Activated CD4-positive, alpha-beta T cell treated with anti-CD3 and anti-CD28 coated beads for 4 hours (primary cell): ENCODE measurements at places on chromosomes 6 and 20.

- DNase-seq = no peak
Observed at GRCh38 chr6:15581751-15582150, 81.1 kb downstream of the DTNBP1 start.

- DNase-seq = no peak
Observed at GRCh38 chr6:26025047-26025893, 62.0 kb upstream of the HFE start.

- DNase-seq = no peak
Observed at GRCh38 chr6:41519745-41520699, 26.2 kb upstream of the FOXP4 start.

GRCh38 chr20:56967916-56968315 is 298.5 kb downstream of the BMP7 start:
- DNase-seq = no peak

- no peak for DNase-seq
Observed at GRCh38 chr6:150676344-150676743, 76.7 kb downstream of the PLEKHG1 start.

DNA sequence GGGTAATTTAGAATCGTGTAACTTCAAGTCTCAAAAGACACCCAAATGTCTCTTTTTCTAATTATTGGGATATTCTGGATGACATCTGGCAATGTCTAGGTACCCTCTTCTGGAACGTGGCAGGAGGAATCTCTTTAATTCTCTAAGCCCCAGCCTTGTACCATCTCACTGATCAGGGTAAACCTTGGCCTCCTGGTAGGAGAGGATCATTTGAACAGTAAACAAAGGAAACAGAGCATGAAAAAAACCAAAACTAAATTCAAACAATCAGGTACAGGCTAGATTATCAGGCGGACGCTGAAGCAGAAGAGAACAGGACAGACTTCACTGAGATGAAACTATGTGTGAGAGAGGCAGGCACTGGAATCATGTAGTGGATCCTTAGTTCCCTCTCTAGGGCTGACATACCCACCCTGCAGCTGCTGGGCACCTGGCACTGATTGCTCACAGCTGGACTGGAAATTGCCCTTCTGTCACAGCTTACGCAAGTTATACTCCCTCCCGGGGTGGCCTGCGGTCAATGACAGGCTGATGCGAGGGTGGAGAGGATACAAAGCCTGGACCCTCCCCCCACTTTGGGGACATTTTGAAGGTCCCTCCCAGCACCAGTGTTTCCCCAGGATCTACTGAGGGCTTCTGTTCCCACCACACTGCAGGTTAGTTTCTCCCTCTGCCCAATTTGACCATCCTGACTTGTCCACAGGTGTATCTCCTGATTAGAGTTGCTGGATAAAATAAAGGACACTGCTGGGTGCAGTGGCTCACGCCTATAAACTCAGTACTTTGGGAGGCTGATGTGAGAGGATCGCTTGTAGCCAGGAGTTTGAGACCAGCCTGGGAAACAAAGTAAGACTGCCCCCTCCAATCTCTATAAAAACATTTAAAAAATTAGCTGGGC is 20.6 kb upstream of the ZBTB24 start:
- no peak for DNase-seq

DNA sequence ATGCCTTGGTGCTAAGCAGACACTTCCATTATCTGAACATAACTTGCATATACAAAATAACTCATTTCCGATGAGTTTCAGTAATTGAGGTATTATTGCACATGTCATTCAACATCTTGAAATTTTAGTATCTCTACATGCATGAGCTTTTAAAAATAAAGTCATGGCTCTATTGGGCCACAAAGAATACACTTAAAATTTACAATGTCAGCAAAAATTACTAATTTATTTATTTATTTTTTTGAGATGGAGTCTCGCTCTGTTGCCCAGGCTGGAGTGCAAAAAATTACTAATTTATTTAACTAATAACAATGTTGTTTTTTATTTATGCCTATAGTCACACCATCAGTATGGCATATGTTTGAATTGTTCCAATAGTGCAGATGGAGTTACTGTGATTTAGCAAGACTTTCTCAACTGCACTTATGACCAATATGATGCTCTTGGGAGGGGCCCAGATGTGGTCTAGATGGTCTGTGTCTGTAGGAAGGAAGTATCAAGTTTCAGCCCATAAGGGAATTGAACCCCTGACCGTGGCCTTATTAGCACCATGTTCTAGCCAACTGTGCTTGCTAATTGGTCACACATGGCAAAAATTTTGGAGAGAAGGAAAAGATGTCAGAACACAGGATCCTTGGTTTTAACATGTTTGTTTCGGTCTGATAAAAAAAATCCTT is 370.7 kb upstream of the TSHZ2 start:
- DNase-seq = no peak

DNA sequence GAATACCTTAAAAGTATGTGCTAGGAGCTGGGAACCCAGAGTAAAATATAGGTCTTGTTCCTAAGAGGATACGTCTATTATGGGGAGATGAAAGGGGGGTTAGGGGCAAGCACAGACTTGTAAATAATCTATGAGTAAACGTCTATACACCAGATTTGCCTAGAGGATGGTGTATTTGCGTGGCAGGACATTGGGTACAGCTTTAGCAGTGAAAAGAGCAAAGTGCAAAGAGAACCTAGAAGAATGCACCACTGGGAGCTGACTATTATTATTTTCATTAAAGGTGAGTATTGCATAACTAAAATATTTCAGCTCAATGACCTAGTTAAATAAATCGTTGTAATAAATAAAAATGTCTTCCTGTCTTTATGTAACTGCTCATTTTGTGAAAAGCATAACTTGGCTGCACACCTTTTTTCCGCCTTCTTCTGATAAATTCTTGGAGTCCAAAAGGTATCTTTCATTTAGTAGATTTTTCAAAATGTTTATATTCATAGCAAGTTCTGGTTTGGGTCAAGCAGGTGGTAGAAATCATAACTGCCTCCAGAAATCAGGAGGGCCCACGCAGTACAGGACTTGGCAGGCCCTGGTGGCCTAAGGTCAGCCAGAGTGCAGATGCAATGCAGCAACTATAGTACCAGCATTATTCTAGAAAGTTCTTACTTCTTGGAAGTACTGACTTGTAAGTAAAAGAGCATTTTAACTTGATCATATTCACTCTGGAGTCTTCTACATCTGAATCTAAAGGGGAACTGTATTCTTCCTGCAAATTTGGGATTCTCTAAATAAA is 357.2 kb downstream of the PLCB1 start:
- no peak for DNase-seq

GRCh38 chr6:32327103-32327502 is 44.6 kb downstream of the TSBP1 start:
- no peak for DNase-seq

DNA sequence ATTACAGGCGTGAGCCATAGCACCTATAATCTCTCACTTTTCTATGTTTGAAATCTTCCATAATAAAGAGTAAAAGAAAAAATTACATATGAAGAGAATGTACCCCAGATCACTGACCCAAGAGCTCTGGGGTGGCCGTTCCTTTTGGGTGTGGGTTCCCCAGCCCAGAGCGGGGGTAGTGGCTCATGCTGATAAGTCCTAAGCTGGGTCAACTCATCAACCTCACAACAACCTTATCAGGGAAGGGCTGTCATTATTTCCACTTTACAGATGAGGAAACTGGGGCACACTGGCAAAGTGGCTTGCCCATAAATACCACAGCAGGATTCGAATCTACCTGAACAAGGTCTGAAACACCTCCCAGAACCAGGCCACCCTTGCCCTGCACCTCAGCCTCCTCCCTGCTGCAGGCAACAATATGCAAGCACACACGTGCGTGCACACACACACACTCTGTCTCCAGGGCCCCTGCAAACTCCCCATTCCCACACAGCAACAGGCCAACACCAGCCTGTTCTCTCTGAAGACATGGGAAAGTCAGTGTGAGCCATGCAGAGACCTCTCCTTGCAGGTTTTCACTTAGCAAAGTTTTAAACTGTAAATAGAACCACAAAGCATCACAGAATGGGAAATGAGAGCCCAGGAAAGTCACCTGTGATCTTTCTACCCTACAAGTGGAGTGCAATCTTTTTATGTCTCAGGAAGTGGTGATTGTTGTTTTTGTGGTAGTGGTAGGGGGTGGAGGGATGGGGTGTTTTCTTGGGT is 27.7 kb downstream of the BFSP1 start:
- no peak for DNase-seq

GRCh38 chr20:36322131-36322530 is 16.0 kb downstream of the DLGAP4 start:
- DNase-seq = no peak

GRCh38 chr20:61513124-61514017 is 261.3 kb downstream of the CDH4 start:
- DNase-seq = no peak

DNA sequence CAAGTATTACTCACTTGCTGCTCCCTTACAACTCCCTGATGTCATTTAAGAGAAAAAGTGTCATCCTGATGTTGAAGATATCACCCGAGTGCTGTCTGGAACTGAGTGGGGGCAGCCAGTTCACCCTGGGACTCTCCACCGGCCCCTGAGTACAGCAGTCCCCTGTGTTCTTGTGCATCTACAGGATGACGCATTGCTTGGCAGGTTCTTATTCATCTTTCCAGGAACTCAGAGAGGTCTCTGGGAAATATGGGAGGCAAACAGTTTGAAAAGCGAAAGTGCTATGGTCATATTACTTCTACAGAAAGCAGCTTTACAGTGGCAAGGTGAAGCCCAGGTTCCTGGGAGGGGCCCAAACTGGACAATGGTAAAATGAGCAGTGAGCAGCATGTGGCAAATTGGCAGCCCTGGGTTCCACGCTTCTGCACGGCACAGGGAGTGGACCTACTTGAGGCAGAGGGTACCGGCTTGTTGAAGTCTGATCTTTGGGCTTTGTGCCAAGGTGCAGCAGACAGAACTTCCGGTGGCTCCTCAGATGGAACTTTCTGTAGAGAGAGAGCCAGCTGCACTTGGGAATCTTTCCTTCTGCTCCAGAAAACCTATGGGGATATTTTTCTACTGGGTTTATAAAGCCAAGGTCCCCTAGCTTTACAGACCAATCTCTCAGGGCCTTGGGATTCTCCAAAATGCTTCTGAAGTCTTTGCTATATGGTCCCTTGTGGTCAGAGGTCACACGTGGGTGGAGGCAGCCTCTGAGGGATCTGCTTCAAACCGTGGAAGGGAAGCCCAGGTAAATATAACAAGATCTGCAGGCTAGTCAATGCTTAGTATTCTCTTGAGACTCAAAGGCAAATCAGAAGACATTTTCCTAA is 128.3 kb downstream of the MAP3K7 start:
- DNase-seq = peak; percentile 81

- DNase-seq = no peak
Observed at GRCh38 chr20:17498641-17499040, 32.5 kb downstream of the BFSP1 start.

- DNase-seq = no peak
Observed at GRCh38 chr20:43942201-43942590, 27.5 kb downstream of the TOX2 start.

DNA sequence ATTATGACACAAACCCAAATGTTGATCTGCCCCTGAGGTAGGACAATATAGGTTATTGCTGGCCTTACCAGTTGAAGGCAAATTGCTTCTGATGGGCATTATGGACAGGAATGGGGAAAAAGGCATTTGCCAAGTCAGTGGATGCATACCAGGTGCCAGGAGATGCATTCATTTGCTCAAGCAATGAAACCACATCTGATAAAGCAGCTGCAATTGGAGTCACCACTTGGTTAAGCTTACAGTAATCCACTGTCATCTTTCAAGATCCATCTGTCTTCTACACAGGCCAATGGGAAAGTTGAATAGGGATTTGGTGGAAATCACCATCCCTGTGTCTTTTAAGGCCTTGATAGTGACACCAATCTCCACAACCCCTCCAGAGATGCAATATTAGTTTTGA is 648.6 kb downstream of the COL12A1 start:
- DNase-seq = no peak

DNA sequence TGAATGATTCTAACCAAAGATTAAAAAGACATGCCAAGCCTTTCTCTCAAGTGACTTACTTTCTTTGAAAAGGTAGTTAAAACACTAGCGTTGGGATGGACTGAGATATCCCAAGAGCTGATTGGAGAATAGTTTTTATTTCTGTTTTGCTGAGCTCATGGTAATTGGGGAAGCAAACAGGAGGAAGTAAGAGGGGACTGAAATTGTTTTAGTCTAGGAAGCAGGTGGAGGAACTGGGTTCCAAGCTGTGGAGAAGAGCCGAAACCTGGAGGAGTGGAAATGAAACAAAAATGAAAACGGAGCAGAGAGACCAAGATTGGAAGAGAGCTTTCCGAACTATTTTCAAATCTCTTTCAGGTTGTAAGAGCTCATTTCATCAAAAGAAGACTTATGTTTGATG is 59.9 kb upstream of the TENT5A start:
- no peak for DNase-seq

DNA sequence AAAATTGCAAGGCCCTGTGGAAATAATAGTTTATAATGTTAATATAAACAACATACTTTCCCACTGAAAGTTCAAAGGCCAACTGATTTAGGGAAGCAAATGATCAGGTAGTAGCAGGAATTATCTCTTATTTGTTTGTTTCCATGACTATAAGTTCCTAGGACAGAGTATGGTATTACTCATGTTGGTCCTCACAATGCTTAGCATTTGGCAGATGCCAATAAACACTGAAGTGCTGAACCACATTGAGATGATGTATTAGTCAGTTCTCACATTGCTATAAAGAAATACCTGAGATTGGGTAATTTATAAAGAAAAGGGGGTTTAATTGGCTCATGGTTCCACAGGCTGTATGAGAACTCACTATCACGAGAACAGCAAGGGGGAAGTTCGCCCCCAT is 129.6 kb upstream of the NUP153 start:
- no peak for DNase-seq

GRCh38 chr20:49928411-49929141 is 7.6 kb upstream of the RNF114 start:
- peak; percentile 84 for DNase-seq

GRCh38 chr6:41247882-41248705 is 19.9 kb downstream of the TREML4 start:
- DNase-seq = no peak

- no peak for DNase-seq
Observed at GRCh38 chr6:127299522-127300240, 33.0 kb downstream of the RNF146 start.

- DNase-seq = no peak
Observed at GRCh38 chr6:14595751-14596150, 478.2 kb downstream of the CD83 start.

GRCh38 chr6:49849213-49849907 is 17.0 kb downstream of the CRISP1 start:
- no peak for DNase-seq

DNA sequence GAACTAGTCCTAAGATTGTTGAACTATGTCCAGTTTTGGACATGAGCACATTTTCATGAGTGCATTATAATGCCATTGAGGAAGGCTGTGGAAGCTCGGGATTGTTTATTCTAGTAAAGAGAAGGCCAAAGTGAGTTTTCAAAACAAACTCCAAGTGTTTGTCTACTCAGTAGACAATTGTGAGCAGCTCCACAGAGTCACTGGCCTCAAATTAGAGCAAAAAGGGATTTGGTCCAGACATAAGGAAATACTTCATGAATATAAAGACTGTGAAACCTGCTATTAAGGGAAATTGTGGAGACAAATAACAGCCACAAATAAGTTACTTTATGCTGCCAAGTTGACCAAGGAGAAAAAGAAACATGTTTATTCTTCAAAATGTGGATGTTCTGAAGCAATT is 42.6 kb upstream of the PREP start:
- no peak for DNase-seq

GRCh38 chr6:2203264-2203663 is 42.1 kb downstream of the GMDS start:
- DNase-seq = no peak
